ENCODE measurements at places on chromosomes 2 and 18. TPM values are rescaled to one million over a fixed set of nuclear protein-coding genes. Genes with fewer than 3 reads are reported as not detected.

The RGPD4 gene
- not detected for total RNA-seq

The TIGD1 gene
- total RNA-seq = 1.7 TPM

The NEMP2 gene
- total RNA-seq = 6.0 TPM

The DCDC2C gene
- total RNA-seq = 0.31 TPM

The LRP1B gene
- total RNA-seq = 7.6 TPM

DNA sequence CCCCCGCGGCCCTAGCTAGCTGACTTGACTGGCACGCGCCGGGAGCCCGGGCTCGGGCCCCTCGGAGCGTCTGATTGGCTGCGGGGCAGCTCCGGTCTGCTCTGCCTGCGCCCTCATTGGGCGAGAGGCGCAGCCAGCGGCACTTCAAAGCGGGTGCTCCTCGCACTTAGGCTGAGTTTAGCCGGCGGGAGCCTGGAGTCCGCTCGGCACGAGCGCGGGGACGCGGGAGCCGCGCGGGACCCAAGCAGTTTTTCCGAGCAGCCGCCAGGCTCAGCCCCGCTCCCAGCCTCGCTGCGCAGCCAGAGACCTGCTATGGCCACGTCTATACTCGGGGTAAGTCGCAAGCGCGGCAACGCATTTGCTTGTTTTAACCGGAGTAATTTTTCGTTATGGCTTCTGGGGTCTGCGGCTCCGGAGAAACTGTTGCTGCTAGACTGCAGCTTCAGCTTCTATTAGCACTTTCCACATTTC lies at the start of gene SP9:
TSS of gene SP9 (plus strand) at position 174 of the 471 bp plus-strand sequence. CDS start at position 313, 139 bp downstream.
- DNase-seq = no peak

GRCh38 chr2:13676269-13676668 lies 956.2 kb upstream of the LRATD1 start:
- no peak for DNase-seq

DNA sequence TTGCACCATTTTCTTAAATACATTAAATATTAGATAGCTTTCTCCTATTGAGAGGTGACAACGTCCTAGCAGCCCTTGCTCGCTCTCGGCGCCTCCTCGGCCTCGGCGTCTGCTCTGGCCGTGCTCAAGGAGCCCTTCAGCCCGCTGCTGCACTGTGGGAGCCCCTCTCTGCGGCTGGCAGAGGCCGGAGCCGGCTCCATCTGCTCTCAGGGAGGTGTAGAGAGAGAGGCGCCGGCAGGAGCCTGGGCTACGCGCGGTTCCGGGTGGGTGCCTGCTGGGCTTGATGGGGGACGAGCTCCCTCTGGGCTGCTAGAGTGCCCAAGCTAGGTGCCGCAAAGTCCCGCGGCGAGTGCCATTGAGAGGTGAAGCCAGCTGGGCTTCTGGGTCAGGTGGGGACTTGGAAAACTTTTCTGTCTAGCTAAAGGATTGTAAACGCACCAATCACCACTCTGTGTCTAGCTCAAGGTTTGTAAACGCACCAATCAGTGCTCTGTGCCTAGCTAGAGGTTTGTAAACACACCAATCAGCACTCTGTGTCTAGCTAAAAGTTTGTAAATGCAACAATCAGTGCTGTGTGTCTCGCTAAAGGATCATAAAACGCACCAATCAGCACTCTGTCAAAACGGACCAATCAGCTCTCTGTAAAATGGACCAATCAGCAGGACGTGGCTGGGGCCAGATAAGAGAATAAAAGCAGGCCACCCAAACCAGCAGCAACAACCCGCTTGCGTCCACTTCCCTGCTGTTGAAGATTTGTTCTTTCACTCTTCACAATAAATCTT lies 3.1 kb downstream of the RPRD1A start:
- no peak for DNase-seq

DNA sequence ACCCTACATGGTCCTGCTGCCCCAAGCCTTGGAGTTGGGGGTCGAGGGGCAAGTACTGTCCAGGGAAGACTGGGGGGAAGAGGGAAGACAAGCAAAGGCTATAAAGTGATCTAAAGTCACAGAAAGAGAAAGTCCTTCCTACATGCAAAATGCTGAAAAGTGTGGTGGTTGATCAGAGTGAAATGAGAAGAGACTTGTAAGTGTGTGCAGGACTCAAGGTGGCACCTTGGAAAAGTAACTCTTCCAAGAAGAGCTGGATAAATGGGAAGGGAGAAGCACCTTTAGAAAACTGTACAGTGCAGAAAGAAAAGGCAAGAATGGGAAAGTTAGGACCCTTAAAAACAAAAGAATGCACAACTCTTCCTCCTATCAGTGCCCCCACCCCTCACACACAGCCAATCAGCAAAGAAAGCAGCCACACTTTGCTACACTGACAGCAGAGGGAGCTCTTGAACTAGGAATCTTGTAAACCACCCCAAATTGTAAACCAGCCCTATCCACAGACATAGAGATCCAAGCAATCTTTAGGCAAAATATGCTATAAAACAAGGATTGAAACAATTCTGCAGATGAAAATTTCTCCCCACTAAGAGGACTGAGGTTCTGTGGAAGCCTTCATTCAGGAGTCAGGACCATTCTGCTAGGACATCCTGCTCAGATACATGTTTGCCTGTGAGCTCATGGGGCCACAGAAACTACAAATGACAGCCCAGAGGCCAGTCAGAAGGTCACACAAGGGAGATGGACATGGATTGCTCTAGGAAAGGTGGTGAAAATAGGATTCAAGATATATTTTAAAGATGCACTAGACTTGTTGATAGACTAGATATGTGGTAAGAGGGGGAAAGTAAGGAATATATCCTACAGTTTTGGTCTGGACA lies 146.4 kb downstream of the FTCDNL1 start:
- DNase-seq = no peak

- no peak for DNase-seq
Observed at GRCh38 chr2:188902901-188903491, 71.2 kb upstream of the COL3A1 start.

DNA sequence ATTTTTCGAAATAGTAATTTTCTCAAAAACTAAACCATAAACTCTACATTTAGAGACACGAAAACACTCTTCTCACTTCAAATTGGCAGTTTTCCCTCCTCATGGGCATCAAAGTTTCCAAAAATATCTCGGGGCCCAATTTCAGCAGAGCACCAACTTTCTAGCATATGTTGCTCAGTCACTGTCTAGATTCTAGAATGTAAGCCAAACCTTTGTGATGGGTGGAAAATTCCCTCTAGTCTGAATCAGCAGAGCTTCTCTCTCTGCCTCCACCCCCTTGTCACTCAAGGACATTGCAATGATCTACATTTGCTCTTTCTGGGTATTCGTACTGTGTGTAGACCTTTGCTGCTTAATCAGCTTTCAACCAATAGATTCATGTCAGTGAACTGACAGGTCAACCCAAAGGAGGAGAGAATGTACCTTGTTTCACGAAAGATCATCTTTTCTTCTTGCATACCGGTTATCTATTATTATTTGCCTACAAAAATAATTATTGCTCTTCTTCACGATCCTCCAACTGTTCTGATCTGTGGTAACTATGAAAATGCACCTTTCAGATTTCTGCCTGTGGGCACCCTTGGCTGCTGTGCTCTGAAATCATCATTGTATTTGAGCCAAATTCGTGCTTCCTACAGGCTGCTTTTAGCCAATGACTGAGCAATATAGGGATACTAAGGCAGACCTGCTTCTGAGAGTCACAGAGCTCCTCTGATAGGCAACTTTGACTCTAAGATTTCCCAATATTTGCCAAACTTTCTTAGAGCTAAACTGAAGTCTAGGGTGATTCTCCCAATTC lies 38.7 kb upstream of the GLS start:
- DNase-seq = no peak

DNA sequence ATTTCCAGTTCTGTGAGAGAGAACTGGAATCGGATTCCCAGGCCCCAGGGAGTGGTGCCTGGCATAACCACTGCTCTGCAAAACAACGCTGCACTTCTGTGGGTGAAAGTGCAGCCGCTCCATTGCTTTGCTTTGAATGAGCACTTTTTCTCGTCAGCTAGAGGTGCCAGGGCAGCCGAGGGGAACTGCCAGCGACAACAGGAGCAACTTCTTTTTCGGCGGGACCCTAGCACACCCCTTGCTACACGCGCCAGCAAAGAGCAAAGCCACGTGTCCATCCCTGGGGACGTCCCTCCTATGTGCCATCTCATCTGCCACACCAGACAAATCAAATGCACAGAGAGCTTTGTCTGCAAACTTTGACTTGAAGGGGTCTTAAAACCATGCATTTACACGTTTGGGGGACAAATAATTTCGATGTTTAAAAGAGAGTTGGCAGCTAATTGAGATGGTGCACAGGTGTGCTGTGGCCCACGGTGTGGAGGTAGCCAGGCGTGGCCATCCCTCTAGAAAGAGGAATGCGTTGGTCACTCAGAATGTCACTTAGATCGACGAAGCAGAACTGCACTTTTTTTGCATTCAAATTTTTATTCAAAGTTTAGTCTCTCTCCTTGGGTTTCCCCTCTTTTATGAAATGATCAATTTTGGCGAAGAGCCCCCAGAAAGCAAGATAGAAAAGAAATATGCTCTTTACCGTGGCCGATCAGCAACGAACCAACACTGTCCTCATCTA lies 151.8 kb downstream of the MBP start:
- no peak for DNase-seq

- no peak for DNase-seq
Observed at GRCh38 chr2:224909885-224910573, 132.2 kb downstream of the DOCK10 start.

- no peak for DNase-seq
Observed at GRCh38 chr2:97760480-97761049, 47.2 kb downstream of the ZAP70 start.

DNA sequence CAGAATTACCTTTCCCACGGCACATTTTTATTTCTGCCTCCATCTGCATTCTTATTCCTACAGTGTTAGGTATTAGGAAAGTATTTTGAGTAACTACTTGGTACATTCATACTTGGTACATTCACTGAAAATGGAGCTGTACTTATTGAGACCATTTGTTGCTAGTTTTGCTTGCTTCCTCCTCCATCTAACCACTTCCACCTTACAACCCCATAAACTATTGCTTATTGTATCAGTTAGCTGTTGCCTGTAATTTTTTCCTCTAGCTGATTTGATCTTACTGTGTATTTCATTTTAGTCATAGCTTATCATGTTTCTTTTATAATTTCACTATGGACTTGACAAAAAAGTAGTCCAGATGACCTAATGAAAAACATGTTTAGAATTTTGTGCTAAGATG lies 50.7 kb downstream of the AFTPH start:
- no peak for DNase-seq

DNA sequence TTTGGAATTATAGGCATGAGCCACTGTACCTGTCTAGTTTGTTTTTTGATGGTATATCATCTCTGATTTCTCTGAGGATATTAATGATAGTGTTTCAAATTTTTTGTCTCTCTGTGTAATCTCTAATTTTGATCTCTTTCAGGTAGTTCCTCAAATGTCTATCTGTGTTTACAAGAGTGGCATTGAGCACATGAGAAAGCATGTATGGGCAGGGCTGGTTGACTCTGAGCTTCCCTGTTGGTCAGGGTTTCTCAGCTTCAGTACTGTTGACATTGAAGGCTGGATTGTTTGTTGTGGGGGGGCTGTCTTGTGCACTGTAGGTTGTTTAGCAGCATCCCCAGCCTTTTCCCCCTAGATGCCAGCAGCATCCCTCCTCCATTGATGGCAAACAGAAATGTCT lies 79.9 kb downstream of the TMEM247 start:
- no peak for DNase-seq

- DNase-seq = no peak
Observed at GRCh38 chr18:10736984-10737383, 211.2 kb downstream of the NAPG start.

DNA sequence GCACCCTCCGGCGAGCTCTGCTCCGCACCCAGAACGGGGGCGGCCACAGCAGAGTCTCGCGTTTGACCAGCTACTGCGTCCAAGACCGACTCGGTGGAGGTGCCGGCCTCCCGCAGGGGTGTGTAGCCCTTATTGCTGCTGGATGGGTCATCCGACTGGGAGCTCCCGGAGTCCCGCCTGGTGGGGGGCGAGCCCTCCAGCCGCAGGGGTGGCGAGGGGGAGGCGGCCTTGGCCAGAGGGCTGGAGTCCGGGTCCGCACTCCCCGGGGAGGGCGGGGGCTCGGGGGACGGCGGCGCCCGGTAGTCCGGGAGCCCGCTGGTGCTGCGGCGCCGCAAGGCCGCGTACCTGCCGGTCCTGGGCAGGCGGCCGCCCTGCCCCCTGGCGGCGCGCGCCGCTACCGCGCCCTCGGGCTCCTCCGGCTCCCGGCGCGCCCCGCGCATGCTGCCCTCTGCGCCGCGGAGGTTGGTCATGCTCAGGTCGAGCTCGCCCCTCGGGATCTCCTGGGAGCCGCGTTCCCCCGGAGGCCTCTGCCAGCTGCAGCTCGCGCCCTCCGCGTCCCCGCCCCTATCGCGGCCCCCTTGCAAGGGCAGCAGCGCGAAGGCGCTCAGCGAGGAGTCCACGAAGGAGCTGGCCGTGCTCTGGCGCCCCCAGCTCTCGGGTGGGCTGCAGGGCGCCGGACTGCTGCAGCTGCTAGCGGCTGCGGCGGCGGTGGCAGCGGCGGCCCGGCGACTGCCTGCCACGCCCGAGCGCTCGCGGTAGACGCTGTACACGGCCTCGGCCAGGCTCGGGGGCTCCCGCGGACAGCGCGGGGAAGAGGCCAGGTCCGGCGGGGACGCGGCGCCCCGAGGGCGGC lies 4.8 kb downstream of the TMEM200C start:
- no peak for DNase-seq

DNA sequence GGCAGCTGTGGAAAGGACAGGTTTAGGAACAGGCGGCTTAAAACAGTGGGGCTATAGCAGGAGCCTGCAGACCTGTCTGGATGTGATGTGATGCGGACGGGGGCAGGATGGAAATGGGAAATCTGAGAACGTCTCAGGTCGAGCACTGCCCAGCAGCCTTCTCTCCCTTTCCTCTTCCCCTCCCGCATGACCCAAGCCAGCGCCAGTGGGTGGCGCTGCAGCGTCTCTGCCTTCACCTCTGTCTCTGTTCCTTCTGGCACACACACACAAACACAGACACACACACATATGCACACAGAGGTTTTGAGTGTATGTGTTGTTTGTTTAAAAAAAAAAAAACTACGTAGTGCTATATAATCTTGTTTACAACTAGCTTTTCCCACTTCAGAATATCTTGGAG lies 82.0 kb upstream of the SLC66A3 start:
- DNase-seq = no peak

DNA sequence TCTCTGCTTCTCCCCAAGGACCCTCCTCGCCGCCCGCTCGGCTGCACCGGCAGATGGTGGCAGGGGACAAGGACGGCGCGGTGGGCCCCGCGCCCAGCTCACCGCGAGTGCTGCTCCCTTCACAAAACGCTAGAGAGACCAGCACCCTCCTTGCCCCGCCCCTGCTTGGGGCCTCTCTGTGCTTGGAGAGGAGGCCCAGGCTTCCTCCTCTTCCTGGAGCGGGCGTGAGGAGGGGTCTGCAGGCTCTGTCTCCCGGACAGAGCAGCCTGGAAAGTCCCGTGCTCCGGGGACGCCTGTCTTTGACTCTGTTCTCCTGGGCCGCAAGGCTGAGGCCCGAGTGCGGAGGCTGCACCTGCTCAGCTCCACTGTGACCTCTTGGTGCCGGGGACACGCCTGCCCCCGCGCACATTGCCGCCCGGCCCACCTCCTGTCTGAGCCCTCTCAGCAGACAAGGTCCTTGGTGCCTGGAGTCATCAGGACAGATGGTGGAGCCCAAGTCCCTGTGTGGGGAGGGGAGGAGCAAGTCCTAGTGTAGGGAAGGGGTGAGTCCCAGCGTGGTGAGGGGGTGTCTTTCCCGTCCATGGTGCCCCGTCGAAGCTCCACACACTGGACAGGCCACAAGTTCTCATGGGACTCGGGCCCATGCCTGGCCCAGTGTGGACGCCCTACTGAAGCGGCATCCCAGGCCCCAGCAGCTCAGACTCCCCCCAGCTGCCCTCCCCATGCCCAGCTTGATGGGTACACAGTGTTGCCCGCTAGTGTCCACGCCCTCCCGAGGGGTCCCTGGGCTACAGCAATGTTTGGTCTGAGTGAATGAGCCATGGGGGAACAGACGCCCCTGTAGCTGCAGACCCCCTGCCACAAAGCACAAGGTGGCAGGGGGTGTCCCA lies 33.8 kb downstream of the RTP5 start:
- DNase-seq = no peak
